ENCODE measurements at places on chromosomes 2 and 18.

DNA sequence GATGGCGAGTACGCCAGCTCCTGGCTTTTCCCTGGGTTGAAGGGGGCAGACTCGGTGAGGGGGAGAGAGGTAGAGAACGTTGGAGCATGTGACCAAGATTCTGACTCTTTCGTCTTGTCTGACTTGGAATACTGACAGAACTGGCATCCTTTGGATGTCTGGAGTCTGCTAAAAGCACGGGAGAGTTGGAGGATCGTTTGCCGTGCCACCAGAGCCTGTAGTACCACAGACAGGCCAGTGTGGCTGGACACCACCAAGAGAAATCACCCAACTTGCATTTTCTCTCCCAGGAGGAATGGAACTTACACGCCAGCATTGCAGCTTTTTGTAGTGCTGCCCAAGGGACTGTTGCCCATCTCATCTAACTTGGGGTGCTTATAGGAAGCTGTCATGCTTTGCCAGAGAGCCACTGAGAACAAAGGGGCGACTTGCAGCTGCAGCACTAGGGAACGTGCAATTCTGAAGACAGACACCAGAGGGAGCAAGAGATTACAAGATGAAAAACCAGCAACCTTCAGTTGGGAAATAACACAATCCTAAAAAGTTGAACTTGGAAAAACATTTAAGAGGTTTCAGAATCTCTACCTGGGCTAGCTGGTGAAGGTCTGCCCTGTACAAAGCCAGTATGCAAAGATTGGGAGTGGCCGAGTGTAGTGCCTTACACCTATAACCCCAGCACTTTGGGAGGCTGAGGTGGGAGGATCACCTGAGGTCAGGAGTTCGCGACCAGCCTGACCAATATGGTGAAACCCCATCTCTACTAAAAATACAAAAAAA is 24.1 kb downstream of the PSMG2 start:
- no peak for DNase-seq

DNA sequence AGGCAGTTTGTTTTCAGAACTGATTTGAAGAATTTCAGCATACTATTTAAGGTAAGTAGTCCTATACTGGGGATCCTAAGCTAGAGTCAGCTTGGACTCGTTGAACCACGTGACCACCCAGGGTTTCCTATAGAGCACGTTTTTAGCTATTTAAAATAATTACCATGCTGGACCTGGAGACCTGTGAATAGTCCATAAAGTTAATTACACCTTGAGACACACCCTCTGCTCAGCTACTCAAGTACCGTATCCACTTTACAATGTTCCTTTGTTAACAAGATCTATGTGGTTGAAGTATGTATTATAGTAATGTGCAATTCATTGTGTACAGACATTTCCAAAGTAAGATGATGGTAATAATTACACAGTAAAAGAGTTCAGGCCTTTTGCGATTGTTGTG is 67.6 kb downstream of the CRIM1 start:
- no peak for DNase-seq

- no peak for DNase-seq
Observed at GRCh38 chr2:108355906-108356734, 21.6 kb upstream of the SULT1C4 start.

- no peak for DNase-seq
Observed at GRCh38 chr18:48690494-48690893, 151.7 kb downstream of the CTIF start.

- DNase-seq, result no peak
Observed at GRCh38 chr2:222866358-222866960, 5.6 kb downstream of the ACSL3 start.

GRCh38 chr18:24138789-24139616 is at the start of gene CABYR:
TSS of gene CABYR (plus strand) at chr18:24139062. CDS start at chr18:24143115, 4,053 bp downstream.
- peak; percentile 57 for DNase-seq

- DNase-seq, result no peak
Observed at GRCh38 chr18:5546660-5547059, 2.9 kb upstream of the EPB41L3 start.

- DNase-seq, result no peak
Observed at GRCh38 chr2:158921599-158922408, 46.6 kb upstream of the TANC1 start.

DNA sequence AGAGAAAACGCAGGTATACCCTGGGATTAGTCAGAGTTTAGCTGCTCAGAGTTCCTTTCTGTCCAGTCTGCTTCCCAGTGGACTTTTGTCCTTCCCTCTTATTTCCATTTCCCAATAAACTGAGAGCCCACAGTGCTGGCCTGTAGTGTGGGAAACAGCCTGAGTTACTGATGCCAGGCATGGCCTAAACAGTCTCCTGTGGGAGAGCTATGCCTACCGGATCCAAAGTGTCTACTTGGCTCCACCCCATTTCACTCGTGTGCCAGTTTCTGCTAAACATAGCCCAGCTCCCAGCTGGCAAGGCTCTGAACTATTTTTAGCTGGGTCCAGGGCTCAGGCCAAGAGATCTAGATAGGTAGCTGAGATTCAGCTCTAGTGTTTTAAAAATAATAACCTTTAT is 15.6 kb upstream of the PPP1CB start:
- no peak for DNase-seq

- DNase-seq, result no peak
Observed at GRCh38 chr18:26777351-26778053, 88.0 kb downstream of the AQP4 start.

GRCh38 chr18:50107468-50107977 is 87.4 kb downstream of the MYO5B start:
- no peak for DNase-seq

DNA sequence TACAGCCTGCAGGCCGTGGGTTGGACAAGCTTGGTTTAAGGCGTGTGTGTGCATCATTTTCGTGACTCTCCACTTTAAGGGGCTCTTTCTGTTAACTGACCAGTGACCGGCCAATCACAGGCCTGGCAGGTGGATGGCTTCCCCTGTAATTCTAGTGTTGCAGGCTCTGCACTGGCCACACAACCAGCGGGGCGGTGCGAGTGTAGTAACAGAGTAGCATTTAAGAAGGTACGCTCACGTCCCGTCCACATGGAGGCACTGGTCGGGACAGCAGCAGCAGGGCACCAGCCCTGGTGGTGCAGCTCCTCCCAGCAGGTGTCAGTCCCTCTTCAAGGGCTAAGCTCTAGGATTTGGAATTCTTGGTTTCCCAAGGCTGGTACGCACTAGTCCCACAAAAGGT is 8.0 kb upstream of the ANO7 start:
- no peak for DNase-seq

DNA sequence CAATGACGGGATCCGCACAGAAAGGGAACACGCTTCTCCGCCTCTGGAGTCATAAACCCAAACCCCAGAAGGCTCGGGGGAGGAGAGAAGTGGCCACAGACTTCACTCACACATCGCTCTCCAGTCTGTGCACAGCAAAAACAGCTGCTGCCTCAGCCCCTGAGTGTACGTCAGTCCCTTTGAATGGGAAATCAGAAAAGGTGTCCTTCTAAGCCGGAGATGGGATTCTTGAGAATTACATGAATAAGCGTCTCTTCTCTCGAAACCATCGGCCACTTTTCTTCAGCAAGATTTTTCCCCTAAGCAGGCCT is 78.3 kb downstream of the PDCL3 start:
- no peak for DNase-seq

DNA sequence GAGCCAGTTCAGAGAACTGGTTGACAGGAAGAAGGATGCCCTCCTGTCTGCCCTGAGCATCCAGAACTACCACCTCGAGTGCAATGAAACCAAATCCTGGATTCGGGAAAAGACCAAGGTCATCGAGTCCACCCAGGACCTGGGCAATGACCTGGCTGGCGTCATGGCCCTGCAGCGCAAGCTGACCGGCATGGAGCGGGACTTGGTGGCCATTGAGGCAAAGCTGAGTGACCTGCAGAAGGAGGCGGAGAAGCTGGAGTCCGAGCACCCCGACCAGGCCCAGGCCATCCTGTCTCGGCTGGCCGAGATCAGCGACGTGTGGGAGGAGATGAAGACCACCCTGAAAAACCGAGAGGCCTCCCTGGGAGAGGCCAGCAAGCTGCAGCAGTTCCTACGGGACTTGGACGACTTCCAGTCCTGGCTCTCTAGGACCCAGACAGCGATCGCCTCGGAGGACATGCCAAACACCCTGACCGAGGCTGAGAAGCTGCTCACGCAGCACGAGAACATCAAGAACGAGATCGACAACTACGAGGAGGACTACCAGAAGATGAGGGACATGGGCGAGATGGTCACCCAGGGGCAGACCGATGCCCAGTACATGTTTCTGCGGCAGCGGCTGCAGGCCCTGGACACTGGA is 92.5 kb upstream of the EML6 start:
- DNase-seq, result no peak

DNA sequence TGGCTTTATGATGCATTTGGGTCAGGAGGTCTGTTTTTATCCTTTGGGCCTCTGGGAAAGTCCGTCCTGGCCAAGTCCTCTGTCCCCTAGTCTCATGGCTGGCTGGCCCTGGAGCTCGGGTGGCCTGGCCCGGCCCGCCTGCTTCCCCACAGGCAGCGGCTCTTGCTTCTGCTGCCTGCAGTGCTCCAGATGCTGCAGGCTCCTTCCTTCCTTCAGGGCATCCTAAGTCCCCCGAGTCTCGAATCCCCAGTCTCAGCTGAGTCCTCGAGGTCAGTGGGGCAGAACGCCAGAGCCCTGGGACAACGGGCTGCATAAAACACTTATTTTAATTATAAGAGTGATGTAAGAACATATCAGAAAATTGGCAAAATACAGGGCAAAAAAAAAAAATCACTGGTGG is 71.2 kb downstream of the HPCAL1 start:
- no peak for DNase-seq

DNA sequence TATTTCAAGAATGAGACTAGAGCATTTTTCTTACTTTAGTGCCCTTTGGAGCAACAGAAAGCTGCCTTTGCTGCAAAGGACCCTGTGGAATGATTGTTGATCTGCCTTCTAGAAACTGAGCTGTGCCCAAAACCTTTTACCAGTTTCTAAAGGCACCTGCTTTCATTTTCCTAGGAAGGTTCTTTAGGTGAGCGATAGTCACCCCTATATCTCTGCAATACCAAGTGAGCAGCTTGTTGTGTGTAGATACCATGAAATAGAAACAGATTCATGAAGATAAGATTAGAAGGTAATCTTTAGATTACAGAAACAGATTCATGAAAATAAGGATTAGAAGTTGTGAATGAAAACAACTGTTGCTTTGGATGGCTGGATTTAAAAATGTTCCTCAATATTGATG is 202.3 kb downstream of the PLCL1 start:
- DNase-seq, result no peak

- no peak for DNase-seq
Observed at GRCh38 chr2:108573061-108573460, 38.8 kb downstream of the LIMS1 start.

DNA sequence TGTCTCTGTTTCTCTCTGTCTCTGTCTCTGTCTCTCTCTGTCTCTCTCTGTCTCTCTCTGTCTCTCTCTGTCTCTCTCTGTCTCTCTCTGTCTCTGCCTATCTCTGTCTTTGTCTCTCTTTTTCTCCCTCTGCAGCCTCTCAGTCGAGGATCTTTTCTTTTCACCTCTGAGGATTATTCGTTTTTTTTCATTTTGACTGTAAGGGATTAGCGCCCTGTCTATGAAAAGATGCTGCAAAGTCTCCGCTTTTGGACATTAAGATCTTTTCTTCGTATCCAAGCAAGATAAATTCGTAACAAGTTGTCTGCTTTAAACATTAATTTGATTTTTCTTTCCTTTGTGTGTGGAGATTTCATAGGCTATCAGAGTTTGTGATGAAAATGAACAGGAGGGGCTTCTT is 191.2 kb upstream of the TPO start:
- DNase-seq, result no peak

GRCh38 chr2:2931318-2932075 is 446.1 kb downstream of the EIPR1 start:
- DNase-seq, result no peak

GRCh38 chr2:199756211-199756610 is 94.8 kb downstream of the FTCDNL1 start:
- no peak for DNase-seq

DNA sequence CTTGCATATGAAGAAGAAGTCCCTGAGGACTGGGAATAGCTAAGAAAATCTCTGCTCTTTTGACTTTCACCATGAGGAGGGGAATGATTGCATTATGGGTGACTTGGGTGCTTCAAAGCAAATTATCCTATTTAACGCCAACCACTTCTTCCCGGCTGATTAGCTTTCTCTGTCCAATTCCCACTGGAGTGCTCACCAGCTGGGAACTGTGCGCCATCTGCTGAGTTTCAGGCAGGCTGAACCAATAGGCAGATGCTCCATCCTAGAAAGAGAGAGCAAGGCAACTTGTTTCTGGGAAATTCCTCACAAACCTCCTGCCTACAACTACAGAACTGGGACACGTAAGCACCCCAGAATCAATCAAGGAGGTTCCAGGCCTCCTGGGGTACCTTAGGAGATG is 49.4 kb downstream of the POLE4 start:
- no peak for DNase-seq

DNA sequence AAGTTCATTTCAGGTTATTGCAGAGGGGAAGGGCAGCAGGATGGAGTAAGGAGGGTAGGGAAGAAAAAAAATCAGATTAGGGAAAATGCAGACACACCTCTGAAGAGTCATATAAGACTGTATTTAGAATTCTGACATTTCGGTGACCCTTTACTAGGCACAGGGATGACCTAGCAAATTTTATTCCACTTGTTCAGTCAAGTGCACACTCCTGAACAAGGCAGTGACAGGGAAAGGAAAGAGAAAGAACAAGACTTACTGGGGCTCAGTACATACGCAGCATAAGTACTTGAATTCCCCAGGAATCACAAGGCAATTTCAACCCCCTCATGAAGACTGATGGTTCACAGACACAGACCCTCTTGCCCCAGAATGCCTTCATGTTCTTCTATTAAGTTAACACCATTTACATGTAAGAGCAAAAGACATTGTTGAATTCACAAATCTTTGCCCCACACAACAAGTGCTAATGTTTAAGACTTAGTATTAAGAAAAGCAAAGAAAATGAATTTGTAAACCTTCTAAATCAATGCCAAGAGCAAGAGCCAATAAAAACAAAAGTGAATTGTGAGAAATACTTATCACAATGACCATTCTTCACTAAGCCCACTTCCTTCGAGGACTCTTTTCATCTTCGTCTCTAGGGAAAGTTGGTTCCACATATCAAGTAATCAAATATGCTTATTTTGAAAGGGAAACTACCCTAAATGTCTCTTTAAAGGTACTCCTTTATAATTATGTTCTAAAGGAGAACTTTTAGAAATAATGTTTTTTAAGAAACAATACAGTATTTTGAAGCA is 47.0 kb downstream of the COBLL1 start:
- no peak for DNase-seq

- no peak for DNase-seq
Observed at GRCh38 chr2:169050476-169051240, 18.7 kb upstream of the DHRS9 start.

- DNase-seq, result no peak
Observed at GRCh38 chr2:219042157-219042556, 841 bp upstream of the CFAP65 start.

DNA sequence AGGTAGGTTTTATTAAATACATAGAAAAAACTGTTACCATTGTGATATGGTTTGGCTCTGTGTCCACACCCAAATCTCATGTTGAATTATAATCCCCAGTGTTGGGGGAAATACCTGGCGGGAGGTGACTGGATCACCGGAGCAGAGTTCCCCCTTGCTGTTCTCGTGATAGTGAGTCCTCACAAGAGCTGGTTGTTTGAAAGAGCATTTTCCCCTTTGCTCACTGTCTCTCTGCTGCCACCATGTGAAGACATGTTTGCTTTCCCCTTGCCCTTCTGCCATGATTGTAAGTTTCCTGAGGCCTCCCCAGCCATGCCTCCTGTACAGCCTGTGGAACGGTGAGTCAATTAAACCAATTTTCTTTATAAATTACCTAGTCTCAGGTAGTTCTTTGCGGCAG is 352.7 kb upstream of the SLC39A10 start:
- DNase-seq, result no peak

GRCh38 chr18:13615432-13615861 is 110.9 kb downstream of the FAM210A start:
- DNase-seq, result no peak
